Ascending aorta (tissue), 2 donors: ENCODE measurements at places on chromosomes 3 and 15. TPM values are rescaled to one million over a fixed set of nuclear protein-coding genes. Genes with fewer than 3 reads are reported as not detected.

The GXYLT2 gene
- total RNA-seq: 19.5 TPM

The GPR156 gene
- total RNA-seq: not detected

The ITIH1 gene
- 2.0 TPM for total RNA-seq

- H3K36me3 ChIP-seq: no peaks in the 10 kb centered on the region
- H3K4me1 ChIP-seq: no peaks in the 10 kb centered on the region
- DNase-seq: no peak
- H3K27ac ChIP-seq: no peak overlapping the region
These were observed 57.1 kb downstream of the CRYGS start for GRCh38 chr3:186487037-186487436.

DNA sequence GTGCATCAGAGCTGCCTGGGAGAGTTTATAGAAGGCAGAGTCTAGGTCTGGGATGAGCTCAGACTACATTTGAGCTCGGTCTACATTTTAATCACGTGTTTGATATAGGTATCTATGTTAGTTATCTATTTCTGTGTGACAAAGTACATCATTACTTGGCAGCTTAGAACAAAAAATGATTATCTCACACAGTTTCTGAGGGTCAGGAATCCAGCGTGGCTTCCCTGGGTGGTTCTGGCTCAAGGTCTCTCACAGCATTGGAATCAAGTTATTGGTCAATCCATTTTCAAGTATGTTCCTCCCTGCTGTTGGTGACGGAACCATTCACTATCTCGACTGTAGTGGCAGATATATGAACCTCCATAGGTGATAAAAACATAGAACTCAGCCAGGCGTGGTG is 71.7 kb downstream of the ABHD5 start:
- H3K4me1 ChIP-seq: no peaks in the 10 kb centered on the region
- H3K27ac ChIP-seq: no peak overlapping the region
- H3K4me3 ChIP-seq: no peak overlapping the region
- DNase-seq: no peak

DNA sequence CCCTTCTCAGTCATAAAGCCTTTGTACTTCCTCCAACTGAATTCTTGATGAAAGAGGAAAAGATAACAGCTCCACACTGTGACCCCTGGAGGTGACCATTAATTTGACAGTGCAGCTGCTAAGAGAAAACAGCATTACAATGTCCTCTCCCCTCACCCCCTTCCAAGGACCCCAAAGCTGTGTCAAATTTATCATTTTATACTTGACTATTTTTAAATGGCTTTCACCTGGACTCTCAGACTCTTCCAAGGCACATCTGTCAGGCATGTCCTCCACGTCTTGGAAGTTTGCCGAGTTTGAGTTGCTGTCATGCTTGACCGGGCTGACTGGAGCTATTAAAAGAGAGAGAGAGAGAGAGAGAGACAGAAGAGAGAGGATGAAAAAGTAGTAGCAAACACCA is 236.5 kb downstream of the WDR72 start:
- H3K4me3 ChIP-seq: no peak overlapping the region
- no peaks in the 10 kb centered on the region for H3K36me3 ChIP-seq
- no peaks in the 10 kb centered on the region for H3K27me3 ChIP-seq
- H3K27ac ChIP-seq: no peak overlapping the region
- no peak for DNase-seq

GRCh38 chr15:73752806-73753193 is 351 bp downstream of the INSYN1 start:
- DNase-seq: no peak
- H3K4me3 ChIP-seq: peak overlapping the region; percentile 98
- H3K27me3 ChIP-seq: no peaks in the 10 kb centered on the region
- peaks cover 5% of the 10 kb centered on the region for H3K4me1 ChIP-seq
- no peaks in the 10 kb centered on the region for H3K36me3 ChIP-seq
- H3K27ac ChIP-seq: peak overlapping the region; percentile 70

DNA sequence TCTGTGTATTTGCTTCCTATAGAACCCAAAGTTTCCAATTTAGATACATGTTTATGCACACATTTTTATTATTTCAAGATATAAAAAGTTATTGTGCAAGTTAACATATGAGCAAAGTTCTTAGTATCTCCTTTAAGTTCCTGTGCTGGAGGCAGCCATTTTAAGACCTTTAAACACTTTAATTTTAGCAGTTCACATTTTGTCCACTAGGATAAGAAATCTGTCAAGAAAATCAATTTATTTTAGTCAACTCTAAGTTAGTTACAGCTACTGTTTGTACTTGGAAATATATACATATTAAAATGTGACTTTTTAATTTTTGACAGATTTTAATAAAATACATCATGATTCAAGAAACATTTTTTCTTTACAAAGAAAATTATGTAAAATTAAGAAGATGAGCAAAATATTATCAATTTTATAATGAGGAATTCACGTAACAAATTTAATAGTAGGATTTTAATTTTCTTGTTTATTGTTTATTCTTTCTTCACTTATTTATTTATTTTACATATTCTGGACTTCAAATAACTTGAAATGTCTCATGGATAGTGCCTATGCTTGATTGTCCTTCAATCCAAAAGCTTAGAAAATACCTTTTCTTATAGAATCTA is 402.6 kb upstream of the GBE1 start:
- DNase-seq: no peak
- H3K27ac ChIP-seq: no peak overlapping the region
- H3K27me3 ChIP-seq: no peaks in the 10 kb centered on the region

DNA sequence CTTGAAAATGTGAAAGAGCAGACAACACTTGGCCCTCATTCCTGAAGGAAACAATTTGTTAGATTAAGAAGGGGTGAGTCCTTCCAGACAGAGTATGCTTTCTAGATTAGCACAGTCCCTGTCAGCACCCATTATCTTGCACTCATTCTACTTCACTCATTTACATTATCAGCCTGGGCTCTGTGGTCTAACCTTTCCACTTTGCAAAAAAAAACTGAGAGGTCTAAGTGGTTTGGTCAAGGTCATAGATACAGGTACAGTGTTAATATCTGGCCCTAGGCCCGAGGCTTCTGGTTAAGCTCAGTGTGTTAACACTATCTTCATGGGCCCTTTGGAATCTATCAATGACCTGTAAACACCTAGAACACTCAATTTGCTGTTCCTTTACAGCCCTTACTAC is 123.4 kb upstream of the LRRN1 start:
- no peak overlapping the region for H3K27ac ChIP-seq
- no peak overlapping the region for H3K4me3 ChIP-seq
- DNase-seq: no peak
- no peaks in the 10 kb centered on the region for H3K4me1 ChIP-seq
- no peaks in the 10 kb centered on the region for H3K27me3 ChIP-seq

DNA sequence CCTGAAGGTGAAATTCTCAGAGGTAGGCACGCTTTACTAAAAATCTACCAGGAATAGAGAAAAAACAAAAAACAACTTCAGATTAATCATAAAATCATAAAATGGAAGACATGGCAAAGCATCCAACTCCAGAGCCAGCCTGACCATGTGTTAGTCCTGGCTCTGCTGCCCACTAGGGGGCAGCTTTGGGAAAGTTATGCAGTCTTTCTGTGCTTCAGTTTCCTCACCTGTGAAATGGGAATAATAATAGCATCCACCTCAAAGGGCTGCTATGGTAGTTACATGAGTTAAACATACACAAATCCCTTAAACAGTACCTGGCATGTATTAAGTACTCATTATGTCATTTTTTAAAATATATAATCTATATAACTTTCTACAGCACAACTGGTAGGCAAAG is 52.3 kb downstream of the WNT5A start:
- H3K27ac ChIP-seq: no peak overlapping the region
- H3K4me1 ChIP-seq: no peaks in the 10 kb centered on the region
